ENCODE measurements at places on chromosomes 2 and 18.

- no peak for DNase-seq
Observed at GRCh38 chr2:134011936-134012586, 241.8 kb upstream of the MGAT5 start.

DNA sequence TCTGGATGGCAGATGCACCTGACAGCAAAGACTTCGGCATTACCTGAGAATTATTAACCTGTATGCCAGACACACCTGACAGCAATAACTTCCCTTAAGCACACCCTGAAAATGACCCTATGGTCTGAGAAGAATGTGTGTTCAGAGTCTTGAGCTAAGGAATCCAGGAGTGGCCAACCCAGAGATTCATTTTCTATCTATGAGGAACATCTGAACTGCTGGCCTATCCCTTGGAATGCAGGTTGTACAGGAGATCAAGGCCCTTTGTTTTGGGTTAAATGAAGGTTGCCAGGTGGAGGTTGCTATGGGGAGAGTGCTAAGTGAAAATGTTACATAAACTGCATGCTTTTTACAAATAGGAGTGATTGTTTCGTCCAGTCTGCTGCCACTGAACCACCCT lies 200.9 kb upstream of the MEIS1 start:
- no peak for DNase-seq

DNA sequence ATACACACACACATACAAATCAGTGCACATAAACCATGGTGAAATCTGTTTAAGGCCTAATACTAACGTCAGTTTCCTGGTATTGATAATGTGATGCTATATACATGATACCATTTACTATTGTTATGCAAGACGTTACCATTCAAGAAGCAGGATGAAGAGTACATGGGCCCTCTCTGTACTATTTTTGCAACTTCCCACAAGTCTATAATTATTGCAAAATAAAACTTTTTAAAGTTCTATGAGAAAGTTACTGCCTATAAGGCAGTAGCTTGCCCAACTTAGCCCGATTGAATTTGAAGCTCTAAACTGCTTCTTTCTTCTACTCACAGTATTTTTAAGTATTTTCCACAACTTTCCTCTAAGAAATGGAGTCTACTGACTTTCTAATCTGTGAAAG lies 74.0 kb downstream of the BCL2 start:
- no peak for DNase-seq

- DNase-seq, result no peak
Observed at GRCh38 chr18:58218117-58218516, 174.1 kb downstream of the NEDD4L start.

- DNase-seq, result peak; percentile 27
Observed at GRCh38 chr2:61538920-61539520, 864 bp upstream of the XPO1 start.

DNA sequence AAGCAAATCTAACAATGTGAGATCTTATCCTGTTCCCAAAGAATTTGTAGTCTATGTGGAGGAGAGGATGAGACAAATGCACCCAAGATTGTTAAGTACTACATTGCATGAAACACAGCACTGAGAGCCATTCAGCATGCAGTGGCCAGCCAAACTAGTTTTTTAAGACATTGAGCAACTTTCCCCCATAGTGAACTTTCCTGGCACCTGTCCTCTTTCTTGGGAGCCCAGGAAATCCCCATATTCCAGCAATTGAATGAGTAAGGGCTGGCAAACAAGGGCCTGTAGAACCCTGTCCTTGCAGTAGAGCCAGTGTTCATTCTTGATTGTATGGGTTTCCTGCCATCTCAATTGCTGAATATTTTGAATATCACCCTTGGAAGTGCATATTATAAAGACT lies 58.8 kb upstream of the FIGN start:
- no peak for DNase-seq

DNA sequence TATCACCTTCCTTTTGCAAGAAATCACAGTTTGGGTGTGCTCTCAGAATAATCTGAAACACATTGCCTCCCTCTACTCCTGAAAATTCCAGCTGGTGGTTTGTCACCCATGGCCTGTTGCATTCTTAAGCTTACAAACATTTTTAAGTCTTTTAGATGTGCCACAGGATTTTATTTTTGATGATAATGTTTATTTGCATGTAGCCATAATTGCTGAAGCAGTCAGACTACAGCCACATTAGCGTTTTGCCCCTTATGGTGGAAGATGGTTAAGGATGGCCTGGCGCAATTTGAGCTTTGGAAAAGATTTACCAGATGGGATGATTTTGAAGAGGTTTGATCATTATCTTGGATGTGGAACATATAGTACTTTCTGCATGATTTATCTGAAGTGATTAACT lies 439.5 kb downstream of the MEIS1 start:
- DNase-seq, result no peak

GRCh38 chr2:15851076-15851693 lies 89.2 kb upstream of the MYCN start:
- no peak for DNase-seq

GRCh38 chr2:75552222-75552621 lies 8.5 kb downstream of the EVA1A start:
- DNase-seq, result no peak

- no peak for DNase-seq
Observed at GRCh38 chr18:55489034-55489986, 98.7 kb downstream of the TCF4 start.

DNA sequence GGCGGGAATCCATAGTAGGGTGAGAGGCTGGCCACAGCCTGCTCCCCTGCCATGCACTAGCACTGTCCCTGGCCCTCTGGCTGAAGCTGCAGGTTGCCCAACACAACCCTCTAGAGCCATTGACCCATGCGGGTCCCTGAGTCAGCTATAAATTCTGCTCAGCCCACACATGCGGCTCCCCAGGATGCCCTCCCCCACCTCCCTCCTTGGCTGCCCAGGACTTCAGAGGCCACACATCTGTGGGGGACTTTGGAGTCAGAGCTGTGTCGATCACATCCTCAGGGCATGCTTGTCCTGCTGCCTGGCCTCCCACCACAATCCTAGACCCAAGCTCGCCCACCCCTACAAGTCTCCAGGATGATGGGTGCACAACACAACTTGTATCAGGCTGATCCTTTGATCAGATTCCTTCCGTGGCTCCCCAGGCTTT lies 97.0 kb downstream of the TFCP2L1 start:
- no peak for DNase-seq

- DNase-seq, result no peak
Observed at GRCh38 chr2:38613126-38613848, 10.6 kb upstream of the HNRNPLL start.

DNA sequence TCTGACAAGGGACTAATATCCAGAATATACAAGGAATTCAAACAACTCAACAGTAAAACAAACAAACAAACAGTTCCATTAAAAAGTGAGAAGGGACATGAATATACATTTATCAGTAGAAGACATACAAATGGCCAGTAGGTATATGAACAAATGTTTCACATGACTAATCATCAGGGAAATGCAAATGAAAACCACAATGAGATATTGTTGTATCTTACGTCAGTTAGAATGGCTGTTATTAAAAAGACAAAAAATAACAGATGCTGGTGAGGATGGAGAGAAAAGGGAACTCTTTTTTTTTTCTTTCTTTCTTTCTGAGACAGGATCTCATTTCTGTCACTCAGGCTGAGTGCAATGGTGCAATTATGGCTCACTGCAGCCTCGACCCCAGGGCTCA lies 175.5 kb downstream of the CAMKMT start:
- DNase-seq, result no peak

GRCh38 chr2:223203971-223204929 lies 152.3 kb downstream of the KCNE4 start:
- no peak for DNase-seq

- no peak for DNase-seq
Observed at GRCh38 chr2:26666671-26667070, 25.5 kb upstream of the CIB4 start.

DNA sequence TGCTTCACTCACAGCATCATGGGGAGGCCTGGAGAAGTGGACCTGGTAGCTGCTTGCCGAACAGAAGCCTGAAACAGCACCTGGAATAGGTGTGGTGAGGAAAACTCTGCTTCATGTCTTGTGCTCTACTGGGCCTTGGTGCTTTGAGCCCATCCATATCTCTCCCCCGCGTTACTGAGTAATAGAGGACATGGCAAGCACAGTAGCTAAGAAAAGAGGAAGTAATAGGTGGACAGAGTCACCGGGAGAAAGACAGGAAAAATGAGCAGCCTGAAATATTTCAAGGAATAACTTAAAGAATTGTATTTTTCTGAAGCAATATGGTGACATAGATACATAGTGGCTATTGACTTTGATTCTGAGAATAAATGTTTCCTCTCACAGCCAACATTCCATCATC lies 14.0 kb upstream of the HNMT start:
- DNase-seq, result no peak

GRCh38 chr18:39453882-39454281 lies 1888.3 kb upstream of the CELF4 start:
- DNase-seq, result no peak

DNA sequence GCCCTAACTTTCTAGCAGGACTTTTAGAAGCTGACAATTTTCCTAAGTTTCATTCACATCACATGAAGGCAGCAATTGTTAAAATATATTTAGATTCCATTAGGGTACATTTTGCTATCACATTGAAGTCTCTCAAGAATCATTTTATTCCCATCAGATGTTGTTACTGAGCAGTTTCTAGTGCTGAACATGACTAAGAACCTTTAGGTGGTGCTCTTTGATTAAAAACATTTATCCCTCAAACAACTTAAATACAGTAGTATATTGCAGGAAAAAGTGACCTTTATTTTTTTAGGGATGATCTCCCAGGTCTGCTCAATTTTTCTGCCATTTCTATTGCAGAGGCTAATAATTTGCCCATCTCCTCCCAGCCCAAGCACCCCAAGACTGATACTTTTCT lies 22.9 kb upstream of the NARS1 start:
- DNase-seq, result no peak

DNA sequence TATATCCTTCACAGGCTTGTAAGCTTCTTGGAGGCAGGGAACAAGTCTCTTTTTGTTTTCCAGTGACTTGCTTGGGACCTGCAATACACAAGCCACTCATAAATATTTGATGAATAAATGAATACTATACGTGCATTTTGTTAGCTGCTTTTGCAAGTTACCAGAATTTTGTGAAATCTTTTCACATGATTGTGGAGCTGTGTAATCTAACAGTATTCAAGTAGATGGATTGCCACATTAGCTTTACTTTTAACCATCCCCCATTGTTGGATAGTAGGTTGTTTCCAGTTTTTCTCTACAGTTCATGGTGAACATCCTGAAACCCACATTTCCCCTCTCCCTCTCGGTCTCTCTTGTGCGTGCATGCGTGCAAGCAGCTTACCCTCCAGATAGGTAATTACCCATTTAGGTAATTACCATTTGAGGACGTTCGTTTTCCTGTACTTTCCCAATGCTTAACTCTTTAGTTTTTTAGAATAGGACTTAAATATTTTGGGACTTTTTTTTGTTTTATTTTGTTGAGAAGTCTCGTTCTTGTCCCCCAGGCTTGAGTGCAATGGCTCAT lies 12.5 kb downstream of the ZNF407 start:
- DNase-seq, result no peak

- DNase-seq, result no peak
Observed at GRCh38 chr2:38075507-38076151, at the start of gene CYP1B1. Gene CYP1B1 (minus strand): TSS chr2:38076151. CDS start chr2:38075388, 763 bp downstream.

DNA sequence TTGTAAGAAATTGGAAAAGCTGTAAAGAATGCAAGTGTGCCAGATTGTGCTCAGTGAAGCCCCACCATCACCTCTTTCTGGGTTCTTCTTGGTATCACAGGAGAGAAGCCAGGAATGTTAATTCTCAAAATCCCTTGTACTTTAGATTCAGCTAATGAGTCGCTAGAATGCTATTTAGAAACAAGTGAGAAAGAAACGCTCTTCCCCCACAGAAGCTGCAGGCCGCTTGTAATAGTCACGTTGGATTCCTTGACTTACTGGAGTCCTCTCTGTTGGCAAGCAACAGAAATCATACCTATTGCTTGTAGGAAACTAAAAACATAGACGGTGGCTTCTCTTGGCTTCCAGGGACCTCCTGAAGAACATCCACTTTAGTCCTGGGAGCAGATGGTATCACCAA lies 375.6 kb upstream of the LRATD1 start:
- no peak for DNase-seq

- no peak for DNase-seq
Observed at GRCh38 chr2:182831101-182831500, 35.3 kb downstream of the FRZB start.

DNA sequence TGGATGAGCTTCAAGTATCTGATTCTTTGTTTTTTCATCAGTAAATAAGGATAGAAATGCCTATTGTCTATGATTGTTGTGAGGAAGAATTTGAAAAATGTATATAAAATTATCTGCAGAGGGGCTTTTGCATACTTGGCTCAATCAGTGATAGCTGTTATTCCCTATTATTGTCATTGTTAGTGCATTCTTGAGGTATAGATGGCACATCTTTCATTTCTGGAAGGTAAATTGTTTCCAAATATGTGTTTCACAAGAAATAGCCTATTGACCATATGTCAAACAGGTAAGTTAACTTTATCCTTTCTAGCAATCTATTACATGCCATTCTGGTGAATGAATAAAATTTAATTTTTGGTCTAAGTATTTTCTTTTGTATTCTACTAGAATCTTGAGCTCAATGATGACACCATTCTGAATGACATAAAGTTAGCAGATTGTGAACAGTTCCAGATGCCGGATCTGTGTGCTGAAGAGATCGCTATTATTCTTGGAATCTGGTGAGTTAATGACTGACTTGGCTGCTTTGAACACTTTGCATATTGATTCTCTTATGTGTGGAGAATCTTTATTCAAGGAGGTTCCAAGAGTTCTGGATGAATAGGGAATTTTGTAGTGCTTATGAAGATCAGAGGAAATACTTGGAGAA lies 44.2 kb downstream of the TTC27 start:
- DNase-seq, result no peak

DNA sequence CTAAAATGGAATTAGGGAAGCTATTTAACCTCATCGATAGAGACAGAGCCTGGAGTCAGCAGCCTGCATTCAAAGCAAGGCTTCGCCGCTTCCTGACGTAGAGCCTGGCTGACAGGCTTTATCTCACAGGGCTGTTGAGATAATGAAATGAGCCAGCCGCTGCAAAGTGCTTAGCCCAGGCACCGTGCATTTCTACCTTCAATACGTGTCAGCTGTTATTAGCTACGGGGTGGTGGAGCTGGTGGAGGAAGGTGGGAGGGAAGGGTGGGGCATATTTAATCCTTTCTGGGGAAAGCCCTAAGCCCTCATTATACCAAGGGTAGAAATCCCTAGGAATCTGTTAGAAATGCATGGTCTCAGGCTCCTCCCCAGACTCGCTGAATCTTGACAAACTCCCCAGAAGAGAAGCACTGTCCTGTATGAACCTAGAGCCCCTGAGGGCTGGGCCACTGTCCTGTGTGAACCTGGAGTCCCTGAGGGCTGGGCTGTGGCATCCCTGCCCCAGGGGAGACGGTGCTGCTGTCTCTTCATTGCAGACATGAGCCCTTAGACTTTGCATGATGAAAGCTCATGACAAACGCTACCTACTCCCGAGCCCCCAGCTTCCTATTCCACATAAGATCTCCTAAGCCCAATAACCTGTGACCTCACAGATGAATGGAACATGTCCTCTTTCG lies 72.4 kb downstream of the ALPK2 start:
- no peak for DNase-seq

DNA sequence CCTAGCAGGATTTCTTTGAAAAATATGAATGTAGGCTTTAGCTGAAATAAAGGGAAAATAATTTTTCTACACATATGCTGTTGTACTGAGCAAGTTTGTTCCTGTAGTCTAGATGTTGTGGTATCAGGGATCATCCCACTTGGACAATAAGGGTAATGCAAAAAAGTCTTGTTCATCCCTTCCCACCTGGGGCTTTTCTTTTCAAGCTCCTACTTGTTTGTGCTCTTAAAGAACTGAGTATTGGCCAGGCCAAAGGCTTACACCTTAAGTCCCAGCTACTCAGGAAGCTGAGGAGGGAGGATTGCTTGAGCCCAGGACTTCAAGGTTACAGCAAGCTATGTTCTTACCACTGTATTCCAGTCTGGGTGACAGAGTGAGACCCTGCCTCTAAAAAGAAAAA lies 35.5 kb downstream of the ZC3H6 start:
- DNase-seq, result no peak
